Ascending aorta (tissue), 2 donors: ENCODE measurements at places on chromosomes 6 and 20.

DNA sequence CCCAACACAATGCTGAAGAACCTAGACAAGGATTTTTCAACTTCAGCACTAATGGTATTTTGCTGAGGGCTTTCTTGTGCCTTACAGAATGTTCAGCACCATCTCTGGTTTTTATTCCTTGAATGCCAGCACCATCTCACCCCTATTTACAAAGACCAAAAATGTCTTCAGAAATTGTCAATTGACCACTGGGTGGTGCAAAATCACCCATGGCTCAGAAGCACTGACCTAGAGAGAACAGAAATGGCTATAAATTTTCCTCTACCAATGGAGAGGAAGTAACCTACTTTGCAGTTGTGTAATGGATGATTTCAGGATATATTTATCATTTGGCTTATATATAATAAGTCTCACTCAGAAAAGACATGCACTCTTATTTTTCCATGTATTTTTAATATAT lies 431.0 kb upstream of the IRAK1BP1 start:
- DNase-seq, result no peak

GRCh38 chr6:161418463-161418945 lies 144.6 kb upstream of the AGPAT4 start:
- no peak for DNase-seq

GRCh38 chr6:97697456-97697855 lies 414.4 kb upstream of the MMS22L start:
- no peak for DNase-seq

- no peak for DNase-seq
Measured at GRCh38 chr6:17768881-17769280, 62.2 kb upstream of the NUP153 start.

- no peak for DNase-seq
Measured at GRCh38 chr20:1888796-1889463, 6.3 kb upstream of the SIRPA start.

- DNase-seq, result no peak
Measured at GRCh38 chr6:146312608-146313007, 231.0 kb upstream of the RAB32 start.

DNA sequence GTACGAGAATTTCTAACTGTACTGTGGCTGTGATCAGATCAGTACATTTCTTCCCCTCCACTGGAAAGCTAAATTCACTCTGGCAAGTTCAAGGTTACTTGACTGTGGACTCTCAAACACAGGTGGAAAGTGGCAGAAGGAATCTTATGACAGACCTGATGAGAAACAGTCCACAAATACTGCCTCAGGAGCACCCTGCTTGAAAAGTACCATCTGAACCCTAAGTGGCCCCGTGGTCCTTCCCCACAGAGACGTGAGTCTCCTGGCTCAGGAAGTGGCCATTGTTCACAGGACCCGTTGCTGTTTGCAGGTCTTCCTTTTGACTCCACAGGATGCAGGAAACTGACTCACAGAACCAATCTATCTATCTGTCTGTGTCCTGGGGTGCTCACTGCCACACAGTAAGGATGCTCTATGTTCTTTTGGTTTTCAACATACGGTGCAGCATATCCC lies 47.5 kb upstream of the NHSL1 start:
- no peak for DNase-seq

DNA sequence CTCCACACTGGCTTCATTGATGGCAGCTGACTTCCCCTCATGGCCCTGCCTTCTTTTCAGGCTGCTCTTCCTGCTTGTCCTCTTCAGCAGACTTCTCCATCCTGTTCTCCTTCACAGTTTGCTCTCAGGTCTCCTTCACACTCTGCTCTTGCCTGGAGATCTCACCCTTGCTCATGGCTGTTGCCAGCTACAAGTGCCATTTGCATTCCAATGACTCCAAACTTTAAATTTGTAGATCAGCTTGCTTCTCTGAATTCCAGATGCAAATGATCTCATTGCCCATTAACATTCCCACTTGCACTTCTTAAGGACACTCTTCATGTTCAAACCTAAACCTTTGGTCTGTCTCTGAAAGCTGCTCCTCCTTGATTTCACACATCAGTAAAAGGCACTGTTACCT lies 343.0 kb downstream of the QKI start:
- DNase-seq, result no peak

GRCh38 chr20:58950603-58951002 lies 30.5 kb upstream of the NELFCD start:
- no peak for DNase-seq

DNA sequence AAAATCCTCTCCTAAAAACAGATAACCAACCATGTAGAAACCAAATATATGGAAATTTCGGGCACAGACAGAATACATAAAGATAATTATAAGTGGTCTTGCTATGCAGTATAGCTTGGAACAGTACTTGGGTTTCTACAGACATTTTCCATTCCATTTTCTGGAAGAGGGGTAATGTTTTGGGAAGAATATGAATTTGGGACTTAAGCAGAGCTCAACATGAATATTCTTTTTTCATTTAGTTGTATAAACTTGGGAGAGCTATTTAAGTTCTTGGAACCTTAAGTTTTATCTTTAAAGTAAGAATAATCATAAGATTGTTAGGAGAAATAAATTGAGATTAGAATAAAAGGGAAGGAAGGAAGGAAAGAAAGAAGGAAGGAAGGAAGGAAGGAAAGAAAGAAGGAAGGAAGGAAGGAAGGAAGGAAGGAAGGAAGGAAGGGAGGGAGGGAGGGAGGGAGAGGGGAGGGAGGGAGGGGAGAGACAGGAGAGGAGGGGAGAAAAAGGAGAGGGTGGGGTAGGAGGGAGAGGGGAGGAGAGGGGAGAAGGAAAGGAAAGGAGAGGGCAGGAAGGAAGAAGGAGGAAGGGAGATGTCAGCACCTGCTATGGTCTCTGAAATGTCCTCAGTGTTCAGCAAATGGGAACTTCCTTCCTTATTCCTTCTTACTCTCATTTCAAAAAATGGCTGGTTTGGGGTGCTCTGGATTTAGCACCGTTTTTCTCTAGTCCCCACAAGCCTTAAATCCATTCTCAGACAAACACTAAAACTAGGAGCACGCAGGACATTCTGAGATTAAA lies 248.3 kb downstream of the LY86 start:
- DNase-seq, result no peak

- DNase-seq, result no peak
Measured at GRCh38 chr20:18811904-18812303, 1.7 kb upstream of the SCP2D1 start.

DNA sequence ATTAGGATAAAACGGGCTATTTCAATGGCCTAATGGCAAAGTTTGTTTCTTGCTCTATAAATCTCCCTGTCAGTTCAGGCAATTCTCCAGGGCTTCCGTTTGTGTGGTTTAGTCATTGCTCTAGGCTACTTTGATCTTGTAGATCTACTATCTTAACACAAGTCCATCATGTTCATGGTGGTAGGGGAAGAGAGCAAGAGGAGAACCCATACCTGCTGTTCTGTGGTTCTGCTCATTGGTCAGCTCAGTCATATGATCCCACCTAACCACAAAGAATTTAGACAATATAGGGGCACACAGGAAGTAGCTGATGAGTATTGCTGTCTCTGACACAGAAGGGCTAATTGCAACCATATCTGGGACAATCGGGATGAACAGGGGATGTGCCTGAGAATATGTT lies 4.9 kb upstream of the DEK start:
- DNase-seq, result no peak

GRCh38 chr20:14892782-14893181 lies 555.4 kb upstream of the FLRT3 start:
- no peak for DNase-seq

- DNase-seq, result no peak
Measured at GRCh38 chr6:53961679-53962370, 149.4 kb upstream of the MLIP start.

GRCh38 chr6:137043710-137044365 lies 927 bp downstream of the IL20RA start:
- DNase-seq, result no peak

DNA sequence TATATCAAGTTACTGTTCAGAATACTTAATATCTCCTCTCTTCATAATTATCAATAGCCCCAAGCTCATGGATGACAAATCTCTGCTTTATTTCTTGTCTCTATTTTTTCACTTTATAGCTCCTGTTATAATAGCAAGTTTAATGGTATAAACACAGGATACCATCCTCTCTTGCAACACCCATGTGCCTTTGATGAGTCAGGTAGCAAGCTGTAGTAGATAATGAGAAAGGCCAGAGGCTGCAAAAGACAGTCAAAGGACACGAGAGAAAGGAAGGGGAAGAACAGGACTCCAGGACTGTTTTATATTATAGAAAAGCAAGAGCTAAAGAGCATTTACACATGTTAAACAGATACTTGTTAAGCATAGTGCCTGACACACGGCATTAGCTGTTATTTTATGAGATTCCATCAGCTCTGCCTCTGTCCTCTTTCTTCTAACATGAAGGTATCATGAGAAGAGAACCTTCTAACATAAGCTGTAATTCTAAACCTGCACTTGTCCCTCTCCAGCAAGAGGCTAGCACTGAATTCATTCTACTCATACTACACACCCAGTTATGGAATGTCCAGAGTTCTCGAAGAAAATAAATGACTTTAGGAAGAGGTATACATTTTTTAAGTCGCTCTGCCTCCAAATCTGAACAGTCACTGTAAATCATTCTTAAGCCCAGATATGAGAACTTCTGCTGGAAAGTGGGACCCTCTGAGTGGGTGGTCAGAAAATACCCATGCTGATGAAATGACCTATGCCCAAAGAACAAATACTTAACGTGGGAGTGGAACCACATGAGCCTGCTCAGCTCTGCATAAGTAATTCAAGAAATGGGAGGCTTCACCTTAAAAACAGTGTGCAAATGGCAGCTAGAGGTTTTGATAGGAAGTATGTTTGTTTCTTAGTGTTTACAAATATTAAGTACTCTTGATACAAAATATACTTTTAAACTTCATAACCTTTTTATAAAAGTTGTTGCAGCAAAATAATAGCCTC lies 45.0 kb downstream of the NT5E start:
- DNase-seq, result no peak

DNA sequence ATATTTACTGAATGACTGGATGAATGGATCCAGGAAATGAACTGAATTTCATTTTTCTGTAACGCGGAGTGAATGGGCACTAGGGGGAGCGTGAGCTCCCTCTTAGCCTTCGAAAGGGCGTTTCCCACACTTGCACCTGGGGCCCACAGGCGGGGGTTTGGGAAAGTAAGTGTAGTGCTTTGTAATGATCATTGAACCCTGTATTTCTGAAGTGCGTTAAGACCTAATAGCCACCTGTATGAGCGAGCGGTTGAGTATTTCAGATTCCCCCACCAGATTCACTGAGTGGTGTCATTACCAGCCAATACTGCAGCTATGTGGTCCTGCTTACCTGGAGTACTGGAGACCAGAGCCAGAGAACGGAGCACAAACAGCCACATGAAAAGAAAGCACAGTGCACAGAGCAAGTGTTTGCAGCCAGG lies 10.5 kb downstream of the SYTL3 start:
- peak; percentile 38 for DNase-seq

DNA sequence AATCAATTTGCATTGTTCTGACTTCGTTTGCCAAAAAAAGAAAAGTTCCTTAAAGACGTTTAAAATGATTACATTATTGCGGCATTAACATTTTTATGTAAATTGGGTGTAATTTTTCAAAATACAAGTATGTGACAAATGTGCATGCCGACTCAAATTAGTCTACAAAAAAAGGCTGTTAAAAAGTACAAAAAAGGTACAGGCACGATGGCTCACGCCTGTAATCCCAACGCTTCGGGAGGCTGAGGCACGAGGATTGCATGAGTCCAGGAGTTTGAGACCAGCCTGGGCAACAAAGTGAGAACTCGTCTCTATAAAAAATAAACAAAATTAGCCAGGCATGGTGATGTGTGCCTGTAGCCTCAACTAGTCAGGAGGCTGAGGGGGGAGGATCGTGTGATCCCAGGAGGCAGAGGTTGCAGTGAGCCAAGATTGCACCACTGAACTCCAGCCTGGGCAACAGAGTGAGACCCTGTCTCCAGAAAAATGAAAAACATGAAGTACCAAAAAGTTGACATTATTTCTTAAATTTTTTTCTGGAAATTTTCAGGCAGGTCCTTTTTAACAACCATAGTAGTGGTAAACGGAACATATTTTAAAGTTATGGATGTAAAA lies 90.2 kb downstream of the PTPN1 start:
- no peak for DNase-seq

DNA sequence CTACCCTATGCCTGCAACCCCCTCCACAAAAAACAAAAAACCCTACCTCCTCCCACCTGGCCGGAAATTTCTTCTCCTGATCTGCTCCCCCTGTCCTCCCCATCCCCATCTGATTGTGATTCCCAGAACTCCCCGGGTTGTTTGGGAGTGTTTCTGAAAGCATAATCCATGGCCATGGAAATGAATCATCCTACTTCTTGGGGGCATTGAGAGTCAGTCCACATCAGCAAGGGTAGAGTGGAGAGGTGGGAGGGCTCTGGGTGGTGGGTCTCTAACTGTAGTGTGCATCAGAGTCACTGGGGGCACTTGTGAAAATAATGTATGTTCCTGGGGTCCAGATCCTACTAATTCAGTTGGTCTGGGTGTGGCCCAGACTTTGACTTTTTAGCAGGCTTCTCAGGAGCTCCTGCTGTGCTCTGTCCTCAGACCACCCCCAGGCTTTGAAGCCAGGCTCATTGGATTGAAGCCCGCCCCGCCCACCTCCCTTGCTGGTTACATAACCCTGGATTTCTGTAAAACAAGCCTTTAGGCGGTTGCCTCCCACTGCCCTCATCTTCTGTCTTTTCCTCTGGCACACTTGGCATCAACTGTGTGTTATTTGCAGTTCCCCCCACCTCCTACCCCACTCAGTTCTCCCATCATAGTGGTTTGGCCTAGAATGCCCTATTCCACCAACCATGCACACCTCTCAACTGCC lies 10.5 kb downstream of the PIGT start:
- DNase-seq, result no peak

DNA sequence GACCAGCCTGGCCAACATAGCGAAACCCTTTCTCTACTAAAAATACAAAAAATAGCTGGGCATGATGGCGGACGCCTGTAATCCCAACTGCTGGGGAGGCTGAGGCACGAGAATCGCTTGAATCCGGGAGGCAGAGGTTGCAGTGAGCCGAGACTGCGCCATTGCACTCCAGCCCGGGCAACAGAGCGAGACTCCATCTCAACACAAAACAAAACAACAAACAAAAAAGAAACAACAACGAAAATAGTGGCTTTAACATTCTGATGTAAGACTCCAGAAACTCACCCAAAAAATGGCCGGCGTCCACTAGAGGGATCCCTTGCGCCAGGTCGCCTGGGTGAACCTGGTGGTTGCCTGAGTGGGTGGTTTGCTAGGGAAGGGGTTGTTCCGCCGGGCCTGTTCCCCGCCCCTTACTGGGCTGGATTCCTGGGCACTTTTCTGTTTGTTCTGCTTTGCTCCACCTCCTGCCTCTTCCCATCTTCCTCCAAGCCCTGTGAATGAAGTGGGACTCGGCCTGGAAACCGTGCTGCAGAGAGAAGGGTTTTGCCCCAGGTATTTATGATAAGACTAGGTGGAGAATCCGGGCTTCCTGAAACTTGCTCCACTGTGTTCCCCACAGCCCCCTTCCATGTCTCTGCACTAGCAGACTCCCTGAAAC lies 1.5 kb downstream of the PABPC1L start:
- DNase-seq, result no peak

DNA sequence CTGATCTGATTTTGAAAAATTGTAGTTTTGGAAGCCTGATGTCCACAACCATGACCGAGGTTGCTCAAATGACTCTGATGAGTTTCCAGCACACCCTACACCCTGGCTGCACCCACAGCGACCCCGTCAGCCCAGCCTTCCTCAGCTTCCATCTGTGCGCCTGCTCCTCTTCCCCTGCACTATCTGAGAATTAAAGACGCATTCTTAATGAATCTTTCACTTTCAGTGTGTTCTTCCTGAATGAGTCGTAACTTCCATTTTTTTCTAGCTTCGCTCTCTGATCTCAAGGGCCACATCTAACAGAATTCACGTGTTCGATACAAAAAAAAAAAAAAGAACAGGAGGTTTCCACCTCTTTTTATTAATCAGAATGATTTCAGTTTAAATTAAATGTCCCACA lies 21.3 kb upstream of the RREB1 start:
- DNase-seq, result no peak
